ENCODE measurements at places on chromosomes 5 and 9.

- DNase-seq = no peak
Measured at GRCh38 chr9:6894135-6894534, 136.4 kb downstream of the KDM4C start.

- DNase-seq = no peak
Measured at GRCh38 chr9:110750272-110750671, 81.7 kb downstream of the MUSK start.

GRCh38 chr5:148830211-148830610, 3.8 kb downstream of the ADRB2 start:
- DNase-seq = no peak

DNA sequence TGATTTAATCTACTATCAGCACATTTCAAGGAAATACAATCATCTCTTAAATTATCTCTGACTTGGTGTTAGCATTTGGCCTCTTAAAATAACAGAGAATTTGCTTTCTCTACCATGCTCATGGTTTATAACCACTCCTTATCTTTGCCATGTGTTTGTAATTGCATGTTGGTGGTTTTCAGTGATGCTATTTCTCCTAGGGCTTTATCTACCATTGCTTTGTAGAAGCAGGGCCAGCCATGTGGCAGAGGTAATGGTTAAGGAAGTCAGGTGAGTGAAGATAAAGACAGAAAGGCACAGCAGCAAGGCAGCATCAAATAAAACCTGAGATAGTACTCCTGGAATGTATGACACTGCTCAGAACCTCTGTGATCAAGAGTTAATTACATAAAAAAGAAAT, 206.2 kb downstream of the FER start:
- no peak for DNase-seq

- no peak for DNase-seq
Measured at GRCh38 chr9:132546148-132547051, 36.0 kb upstream of the BARHL1 start.

GRCh38 chr9:89375191-89375760, 57.0 kb downstream of the SECISBP2 start:
- DNase-seq = no peak

- no peak for DNase-seq
Measured at GRCh38 chr9:13220837-13221236, 58.7 kb downstream of the MPDZ start.

GRCh38 chr5:73907164-73907563, 281.2 kb downstream of the ARHGEF28 start:
- no peak for DNase-seq

GRCh38 chr9:82939451-82939850, 123.5 kb downstream of the RASEF start:
- DNase-seq = no peak

- no peak for DNase-seq
Measured at GRCh38 chr5:180215783-180216630, 7.0 kb upstream of the RASGEF1C start.

DNA sequence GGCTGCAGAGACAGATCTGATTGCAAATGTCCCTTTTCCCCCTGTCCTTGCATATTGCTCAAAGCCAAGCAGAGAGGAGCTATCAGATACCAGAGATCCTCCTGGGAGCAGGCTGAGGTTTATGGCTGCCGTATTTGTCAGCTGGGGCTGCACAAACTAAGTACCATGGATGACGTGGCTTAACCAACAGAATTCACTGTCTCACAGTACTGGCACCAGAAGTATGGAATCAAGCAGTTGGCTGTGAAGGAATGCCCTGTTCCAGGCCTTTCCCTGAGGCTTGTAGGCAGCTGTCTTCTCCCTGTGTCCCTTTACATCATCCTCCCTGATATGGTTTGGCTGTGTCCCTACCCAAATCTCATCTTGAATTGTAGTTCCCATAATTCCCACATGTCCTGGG, 2.6 kb downstream of the CFAP90 start:
- DNase-seq = no peak

- DNase-seq = no peak
Measured at GRCh38 chr5:158286827-158287226, 427.9 kb upstream of the CLINT1 start.

DNA sequence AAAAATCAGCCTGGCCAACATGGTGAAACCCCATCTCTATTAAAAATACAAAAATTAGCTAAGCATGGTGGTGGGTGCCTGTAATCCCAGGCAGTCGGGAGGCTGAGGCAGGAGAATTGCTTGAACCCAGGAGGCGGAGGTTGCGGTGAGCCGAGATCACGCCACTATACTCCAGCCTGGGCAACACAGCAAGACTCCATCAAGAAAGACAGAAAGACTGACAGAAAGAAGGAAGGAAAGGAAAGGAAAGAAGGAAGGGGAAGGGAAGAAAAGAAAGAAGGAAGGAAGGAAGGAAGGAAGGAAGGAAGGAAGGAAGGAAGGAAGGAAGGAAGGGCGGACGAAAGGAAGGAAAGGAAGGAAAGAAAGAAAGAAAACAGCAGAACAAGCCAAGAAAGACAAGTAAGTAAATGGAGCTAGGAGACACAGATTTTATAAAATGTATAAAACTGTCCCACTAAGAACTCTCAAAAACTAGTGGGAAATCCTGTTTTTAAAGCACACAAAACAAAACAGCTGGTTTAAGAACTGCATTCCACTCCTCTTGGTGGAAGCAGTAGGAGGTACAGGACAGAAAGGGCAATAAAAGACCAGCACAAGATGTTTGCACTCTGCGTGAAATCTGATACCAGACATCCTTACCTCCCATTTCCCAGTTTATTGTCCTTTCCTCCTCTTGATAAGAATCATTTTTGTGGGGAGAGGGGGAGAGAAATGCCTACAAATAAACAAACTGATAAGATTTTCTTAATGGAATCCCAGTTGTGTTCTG, 46.7 kb downstream of the MYO10 start:
- DNase-seq = no peak

DNA sequence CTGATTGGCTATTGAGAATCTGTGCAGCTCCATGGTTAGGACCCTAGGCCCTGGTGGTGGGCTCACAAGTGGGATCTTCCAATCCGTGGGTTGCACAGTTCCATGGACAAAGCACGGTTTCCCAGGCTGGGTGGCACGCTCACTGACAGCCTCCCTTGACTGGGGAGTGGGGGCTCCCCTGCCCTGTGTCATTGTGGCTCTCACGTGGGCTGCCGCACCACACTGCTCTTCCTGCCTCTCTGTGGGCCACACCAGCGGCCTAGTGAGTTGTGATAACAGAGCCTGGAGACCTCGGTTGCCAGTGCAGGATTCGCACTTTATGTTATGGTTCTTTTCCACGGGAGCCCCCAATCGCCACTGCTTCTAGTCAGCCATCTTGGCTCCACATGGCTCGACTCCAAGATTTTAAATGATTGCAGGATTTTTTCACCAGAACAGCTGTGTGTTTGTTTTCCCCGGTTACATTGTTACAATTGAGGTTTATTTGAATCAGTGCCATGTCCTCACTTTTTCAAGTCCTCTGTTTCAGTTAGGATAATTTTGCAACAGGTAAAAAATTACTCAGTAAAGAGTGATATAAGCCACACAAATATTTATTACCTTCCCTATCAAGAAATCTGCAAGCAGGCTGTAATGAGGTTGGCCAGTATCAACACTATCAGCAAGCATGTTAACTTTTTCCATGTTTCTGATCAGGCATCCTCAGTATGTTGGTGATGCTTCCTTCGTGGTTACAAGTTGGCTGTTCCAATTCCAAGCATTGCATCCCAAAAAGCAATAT, 253.8 kb downstream of the ZNF608 start:
- DNase-seq = no peak

- DNase-seq = peak; percentile 78
Measured at GRCh38 chr5:151651997-151652645, 34.6 kb downstream of the SPARC start.

DNA sequence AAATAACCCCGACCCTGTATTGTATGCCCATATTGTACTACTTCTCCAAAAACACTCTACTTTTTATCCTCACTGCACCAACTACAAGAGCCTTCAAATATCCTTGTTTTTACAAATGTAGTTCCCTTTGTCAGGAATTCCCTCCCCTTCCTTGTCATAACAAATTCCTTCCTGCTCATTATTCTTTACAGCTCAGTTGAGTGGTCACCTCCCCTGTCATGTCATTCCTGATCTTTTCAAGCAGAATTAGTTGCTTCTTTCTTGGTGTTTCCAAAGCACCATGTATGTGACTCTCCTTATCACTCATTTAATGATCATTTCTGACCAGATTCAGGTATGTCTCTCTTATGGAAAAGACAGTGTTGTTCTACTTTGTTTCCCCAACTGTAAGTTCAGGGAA, 194.2 kb upstream of the SMC2 start:
- no peak for DNase-seq

- no peak for DNase-seq
Measured at GRCh38 chr5:1520791-1521453, 2.8 kb downstream of the LPCAT1 start.

DNA sequence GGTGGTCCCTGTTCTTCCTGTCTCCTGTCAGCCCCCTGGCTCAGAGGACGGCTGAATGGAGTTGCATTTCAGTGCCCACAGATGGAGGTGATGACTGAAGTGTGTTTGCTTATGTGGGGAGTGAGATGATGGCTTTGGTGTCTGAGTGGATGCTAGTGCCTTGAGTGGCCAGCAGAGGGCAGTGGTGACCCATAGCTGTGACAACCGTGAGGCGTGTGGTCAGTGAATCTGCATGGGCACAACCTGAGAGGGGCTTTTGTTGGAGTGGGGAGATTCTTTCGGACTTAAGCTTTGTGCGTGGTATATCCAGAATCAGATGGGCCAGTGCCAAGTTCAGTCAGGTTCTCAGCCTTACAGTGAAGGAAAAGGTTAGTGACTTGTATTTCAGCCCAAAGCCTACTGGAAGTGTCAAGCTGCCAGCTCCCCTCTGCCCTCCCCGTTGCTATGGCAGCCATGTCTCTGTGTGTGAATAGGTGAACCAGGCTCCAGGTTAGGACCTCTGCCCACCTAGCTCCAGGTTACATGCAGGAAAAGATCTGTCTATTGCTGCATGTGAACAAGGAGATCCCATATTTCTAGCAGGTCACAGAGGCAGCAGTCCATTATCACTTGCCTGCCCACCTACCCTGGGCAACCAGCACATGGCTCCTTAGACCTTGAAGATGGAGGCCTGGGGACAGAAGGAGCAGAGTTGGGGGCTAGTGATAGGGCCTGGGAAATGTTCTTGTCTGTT, 14.7 kb upstream of the CXXC5 start:
- peak; percentile 60 for DNase-seq

GRCh38 chr5:38940230-38940858, 94.5 kb downstream of the OSMR start:
- DNase-seq = no peak

GRCh38 chr5:68875351-68875750, 218.5 kb upstream of the SLC30A5 start:
- no peak for DNase-seq

Measured in activated CD4-positive, alpha-beta T cell treated with anti-CD3 and anti-CD28 coated beads, Interleukin-2, amount 50 U/mL, for 48 hours (primary cell).